ENCODE measurements at places on chromosomes 12 and 14.

GRCh38 chr12:64997858-64998257 lies 123.2 kb downstream of the WIF1 start:
- DNase-seq, result no peak

GRCh38 chr12:108611884-108612415 lies 14.1 kb upstream of the TMEM119 start:
- no peak for DNase-seq

DNA sequence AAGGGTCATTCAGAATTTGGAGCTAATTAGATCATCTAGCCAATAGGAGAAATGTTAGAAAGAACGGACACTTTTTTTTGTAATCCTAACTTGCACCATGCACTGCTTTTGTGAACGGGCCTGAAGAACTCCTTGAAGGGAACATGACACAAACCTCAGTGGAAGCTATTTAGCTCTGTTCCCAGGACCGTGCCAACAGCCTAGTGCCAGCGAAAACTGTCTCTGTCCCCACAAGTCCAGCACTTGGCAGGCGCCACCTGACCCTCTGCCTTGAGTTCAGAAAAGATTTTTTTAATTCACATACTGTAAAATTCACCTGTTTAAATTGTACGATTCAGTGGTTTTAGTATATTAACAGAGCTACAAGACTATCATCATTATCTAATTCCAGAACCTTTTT lies 31.3 kb upstream of the KCNA5 start:
- no peak for DNase-seq

- peak; percentile 98 for DNase-seq
Observed at GRCh38 chr12:12999959-13000615, at the start of gene HEBP1. Gene HEBP1 (minus strand): TSS chr12:13000265. CDS start chr12:13000114, 151 bp downstream.

DNA sequence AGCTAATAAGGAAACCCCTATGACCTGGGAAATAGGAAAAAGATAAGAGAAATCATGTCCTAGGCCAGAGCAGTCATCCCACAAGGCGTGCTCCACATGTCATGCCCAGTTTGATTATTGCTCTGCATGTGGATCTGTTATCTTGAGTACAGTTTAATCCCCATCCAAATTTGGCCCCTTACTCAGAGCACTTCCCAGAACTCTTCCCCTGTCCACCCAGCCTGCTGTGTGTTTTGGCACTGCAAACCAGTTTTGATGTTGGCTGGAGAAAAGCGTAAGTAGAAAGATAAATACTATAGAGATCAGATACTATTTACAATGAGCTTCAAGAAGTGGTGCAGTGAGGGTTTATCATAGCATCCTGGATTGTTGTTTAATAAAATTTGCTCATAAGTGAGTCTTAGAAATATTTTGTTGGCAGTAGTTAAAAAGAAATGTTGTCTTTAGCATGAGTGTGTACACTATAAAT lies 83.8 kb downstream of the PTPRB start:
- no peak for DNase-seq

- DNase-seq, result peak; percentile 75
Observed at GRCh38 chr12:53380104-53380793, at the start of gene SP1. Gene SP1 (plus strand): TSS chr12:53380176. CDS start chr12:53380292, 116 bp downstream.

- DNase-seq, result no peak
Observed at GRCh38 chr12:127548123-127548553, 718.8 kb upstream of the TMEM132C start.

DNA sequence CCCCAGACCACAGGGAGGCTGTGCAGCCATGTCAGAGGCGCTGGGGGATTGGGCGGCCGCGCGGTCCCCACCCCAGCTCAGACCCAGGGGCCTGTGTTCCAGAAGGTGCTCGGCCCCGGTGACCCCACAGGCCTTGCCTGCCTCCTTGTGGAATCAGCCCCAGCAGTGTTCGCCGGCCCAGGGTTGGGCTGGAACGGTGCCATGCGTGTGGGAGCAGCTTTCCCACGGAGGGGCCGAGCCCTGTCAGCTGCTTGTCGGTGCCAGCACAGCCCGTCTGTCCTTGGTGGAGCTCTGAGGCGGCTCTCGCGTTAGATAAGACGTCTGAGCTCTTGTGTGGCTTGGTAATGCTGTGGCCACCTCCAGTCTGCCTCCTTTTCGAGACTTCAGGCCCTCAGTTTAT lies 8.5 kb downstream of the ZFYVE21 start:
- DNase-seq, result no peak

GRCh38 chr12:47415054-47415453 lies 290.8 kb downstream of the RPAP3 start:
- DNase-seq, result no peak

All from stimulated activated CD4-positive, alpha-beta T cell treated with anti-CD3 and anti-CD28 coated beads, Interleukin-1b, Interleukin-23, amount 100 ng/mL, for 1 hour (primary cell).